Ovary (tissue), 10 donors: ENCODE measurements at places on chromosomes 12 and 14.

DNA sequence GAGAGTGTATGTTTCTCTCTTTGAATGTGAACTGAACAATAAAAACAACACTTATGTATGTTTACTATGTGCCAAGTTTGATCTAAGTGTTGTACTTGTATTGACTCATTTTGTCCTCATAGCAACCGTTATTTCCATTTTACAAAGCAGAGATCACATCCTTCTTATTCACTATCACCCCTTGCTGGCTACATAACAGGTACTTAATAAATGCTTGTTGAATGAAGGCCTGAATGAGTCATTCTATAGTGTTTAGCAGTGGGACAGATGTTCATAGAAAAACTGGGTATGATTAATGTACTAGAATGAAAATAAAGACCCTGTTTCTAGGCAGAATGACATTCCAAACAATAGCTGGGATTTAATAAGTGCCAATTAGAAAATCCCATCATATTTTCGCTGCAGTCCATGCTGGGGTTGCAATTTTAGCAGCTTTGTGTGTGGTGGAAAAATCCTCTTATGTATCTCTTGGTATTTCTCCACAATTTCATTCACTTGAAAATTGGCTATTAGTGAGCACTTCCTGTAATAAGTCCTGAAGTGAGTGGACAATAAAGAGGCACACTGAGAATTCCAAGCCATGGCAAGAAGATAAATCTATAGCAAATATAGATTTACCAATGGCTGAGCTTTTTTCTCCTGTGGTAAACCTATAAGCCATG lies 86.0 kb downstream of the FAR2 start:
- DNase-seq, result no peak

DNA sequence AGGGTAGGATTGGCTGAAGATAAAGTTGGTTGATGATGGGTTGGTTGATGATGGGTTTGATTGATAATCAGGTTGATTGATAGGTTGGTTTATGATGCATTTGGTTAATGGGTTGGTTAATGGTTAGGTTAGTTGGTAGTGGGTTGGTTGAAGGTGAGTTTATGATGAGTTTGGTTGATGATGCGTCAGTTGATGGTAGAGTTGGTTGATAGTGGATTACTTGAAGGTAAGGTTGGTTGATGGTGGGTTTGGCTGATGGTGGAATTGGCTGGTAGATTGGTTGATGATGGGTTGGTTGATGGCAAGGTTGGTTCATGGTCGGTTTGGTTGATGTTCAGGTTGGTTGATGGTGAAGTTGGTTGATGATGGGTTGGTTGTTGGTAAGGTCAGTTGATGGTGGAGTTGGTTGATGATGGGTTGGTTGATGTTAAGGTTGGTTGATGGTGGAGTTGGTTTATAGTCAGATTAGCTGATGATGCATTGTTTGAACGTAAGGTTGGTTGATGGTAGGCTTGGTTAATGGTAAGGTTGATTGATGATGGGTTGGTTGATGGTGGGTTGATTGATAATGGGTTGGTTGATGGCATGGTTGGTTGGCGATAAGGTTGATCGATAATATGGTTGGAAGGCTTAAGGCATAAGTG lies 146.4 kb downstream of the ADGRD1 start:
- DNase-seq, result no peak

DNA sequence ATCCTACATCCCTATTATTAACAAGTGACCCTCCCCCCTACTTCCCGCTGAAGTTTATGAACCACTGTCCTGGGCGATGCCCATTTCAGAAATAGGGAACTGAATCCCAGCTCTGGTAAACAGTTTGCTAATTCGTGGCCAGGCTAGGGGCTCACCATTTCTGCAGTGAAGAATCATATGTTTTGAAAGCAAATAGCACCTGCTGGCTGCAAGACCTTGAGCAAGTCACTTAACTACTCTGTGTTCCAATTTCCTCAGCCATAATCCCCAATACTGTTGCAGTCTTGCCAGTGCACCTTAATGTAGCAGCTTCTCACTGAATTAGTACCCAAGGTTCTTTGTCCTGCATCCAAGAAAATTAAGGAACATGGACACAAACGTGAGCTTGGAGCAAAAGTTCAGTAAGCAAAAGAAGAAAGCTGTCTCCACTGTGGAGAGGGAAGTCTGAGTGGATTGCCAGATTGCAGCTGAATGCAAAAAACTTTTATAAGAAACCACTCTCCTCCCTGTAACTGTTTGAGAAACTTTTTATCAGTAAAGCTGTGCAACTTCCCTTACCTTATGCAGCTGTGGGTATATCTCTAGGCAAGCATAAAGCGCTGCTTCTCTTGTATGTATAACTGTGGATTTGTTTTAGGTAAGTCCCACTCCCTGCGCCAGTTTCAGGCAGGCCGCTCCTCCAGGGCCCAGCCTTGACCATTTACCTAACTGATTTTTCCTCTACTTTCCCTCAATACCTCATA lies 824 bp downstream of the OAS1 start:
- no peak for DNase-seq

DNA sequence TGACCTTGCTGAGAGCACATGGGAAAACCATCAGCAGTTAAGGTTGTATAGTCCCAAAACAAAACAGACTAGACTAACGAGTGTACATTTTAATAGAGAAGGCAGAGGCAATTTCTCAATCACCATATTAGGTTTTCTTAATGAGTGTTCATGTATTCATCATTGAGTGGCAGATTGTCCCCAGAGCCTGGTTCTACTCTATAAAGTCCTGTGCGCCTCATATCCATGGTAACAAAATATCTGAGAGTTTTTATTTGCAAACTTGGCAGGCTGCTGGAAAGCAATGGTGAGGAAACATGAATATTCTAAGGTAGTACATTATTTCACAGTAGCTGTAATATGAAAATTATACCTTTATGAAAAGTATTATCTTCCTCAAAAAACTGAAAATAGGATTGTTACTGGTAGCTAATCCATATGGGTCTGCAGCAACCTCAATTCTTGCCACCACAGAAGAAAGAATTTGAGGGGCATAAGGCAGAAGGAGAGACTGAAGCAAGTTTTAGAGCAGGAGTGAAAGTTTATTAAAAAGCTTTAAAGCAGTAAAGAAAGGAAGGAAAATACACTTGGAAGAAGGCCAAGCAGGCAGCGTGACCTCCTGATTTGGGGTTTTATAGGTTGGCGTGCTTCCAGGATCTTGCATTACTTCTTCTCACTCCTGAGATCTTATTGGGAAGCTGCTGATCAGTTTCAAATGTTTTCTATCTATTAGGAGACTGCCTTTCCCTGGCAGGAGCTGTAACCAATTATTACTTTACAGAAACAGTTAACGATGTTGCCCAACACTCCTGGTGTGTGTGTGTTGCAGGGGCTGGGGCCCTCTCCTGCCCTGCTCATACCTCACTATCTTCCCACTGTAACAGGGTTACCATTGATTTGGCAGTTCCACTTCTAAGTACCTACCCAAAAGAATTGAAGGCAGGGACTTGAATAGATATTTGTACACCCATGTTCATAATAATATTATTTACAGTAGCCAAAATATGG lies 154.0 kb upstream of the NUDT4 start:
- DNase-seq, result no peak

DNA sequence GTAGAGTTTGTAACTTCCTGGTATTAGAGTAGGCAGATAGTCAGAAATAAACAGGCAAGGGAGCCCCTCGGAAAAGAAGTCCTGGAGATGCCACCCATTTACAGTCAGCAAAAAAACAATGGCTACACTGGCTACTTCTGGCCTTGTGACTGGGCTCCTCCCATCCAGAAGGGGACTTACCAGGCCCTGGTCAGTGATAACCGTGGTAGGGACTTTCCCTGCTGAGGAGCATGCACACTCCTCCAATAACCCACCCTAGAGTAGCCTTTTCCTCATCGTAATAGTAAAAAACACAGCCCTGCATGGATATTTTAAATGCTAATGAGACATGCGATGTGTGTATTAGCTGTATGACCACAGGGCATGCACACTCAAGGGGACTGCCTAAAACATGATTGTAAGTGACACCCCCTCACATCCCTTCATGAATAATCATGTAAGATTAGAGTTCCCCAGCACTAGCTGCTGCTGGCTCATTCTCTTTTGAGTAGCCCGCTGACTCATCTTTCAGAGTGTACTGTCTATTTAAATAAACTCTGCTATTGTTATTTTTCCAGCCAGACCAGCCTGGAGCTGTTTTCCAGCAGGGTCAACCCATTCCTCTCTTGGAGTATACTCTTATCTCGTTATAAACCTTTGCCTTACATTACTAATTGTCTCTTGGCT lies 413.8 kb upstream of the TMTC1 start:
- no peak for DNase-seq

DNA sequence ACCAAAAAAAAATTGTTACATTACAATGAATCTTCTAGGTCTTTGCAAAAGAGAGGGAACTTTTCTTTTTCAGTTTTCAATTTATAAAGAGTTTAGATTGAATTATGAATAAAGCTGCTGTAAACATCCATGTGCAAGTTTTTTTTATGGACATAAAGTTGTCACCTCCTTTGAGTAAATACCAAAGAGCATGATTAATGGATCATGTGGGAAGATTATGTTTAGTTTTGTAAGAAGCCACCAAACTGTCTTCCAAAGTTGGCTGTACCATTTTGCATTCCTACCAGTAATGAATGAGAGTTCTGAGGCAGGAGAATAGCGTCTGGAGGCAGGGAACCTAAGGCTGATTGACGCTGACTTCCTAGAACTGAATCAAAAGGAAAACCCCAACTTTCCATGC lies 30.2 kb downstream of the LEMD3 start:
- no peak for DNase-seq

DNA sequence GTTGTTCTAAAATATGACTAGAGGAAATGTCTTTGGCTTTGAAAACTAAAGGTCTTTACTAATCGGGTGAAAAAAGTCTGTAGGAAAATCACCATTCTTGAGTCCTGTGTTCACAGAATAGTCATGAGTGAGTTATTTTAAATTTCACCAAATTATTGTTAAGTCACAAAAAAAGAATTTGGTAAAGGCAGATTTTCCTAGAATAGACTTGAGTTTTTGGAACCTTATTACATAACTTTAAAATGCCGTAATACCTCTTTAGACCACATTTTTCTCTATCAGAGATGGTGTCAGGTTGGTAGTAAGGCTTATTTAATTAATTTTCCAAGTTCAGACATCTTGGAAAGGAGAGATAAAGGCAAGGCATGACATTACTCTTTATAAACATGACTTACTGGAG lies 184.7 kb upstream of the GARIN2 start:
- DNase-seq, result no peak

- DNase-seq, result no peak
Observed at GRCh38 chr12:53208877-53209463, 1.9 kb upstream of the ITGB7 start.

DNA sequence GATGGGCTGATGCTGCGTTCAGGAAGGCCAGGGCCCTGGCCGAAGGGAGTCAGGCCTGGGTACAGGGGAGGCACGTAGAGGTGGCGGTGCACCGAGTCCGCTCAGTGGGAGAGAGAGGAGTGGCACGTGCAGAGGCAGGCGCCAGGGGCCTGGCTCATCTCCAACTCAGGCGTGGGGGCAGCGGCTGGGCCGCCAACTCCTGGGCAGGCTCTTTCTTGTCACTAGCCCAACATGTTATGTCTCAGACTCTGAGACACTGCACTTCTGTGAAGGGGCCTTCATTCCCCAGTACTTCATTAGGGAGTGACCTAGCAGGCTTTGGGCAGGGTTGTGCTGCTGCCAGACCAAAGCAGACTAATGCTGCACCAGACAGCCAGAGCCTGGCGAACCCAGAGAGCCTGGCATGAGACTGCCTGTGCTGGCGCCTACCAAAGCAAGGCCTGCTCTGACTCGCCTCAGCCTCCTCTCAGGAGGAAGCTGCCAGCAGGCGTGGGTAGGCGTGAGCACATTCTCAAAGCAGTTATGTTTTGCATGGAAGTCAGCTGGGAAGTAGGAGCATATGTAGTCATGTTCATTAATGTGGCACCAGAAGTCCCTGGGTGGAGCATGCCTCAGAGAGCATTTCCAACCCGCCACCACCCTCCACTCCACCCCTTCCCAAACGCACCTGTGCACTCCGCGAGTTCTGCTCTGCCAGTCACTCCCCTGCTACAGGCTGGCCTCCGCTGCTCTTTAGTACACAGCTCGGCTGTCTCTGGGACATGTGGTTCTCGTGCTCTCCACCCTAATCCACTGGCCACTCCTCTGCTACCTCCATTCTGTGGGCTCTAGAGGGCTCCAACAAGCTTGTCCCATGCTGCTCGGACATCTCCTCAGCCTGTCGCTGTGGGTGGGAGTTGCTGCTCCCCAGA lies 9.7 kb downstream of the CKB start:
- no peak for DNase-seq

GRCh38 chr12:132186857-132187620 lies 42.8 kb downstream of the NOC4L start:
- DNase-seq, result no peak

DNA sequence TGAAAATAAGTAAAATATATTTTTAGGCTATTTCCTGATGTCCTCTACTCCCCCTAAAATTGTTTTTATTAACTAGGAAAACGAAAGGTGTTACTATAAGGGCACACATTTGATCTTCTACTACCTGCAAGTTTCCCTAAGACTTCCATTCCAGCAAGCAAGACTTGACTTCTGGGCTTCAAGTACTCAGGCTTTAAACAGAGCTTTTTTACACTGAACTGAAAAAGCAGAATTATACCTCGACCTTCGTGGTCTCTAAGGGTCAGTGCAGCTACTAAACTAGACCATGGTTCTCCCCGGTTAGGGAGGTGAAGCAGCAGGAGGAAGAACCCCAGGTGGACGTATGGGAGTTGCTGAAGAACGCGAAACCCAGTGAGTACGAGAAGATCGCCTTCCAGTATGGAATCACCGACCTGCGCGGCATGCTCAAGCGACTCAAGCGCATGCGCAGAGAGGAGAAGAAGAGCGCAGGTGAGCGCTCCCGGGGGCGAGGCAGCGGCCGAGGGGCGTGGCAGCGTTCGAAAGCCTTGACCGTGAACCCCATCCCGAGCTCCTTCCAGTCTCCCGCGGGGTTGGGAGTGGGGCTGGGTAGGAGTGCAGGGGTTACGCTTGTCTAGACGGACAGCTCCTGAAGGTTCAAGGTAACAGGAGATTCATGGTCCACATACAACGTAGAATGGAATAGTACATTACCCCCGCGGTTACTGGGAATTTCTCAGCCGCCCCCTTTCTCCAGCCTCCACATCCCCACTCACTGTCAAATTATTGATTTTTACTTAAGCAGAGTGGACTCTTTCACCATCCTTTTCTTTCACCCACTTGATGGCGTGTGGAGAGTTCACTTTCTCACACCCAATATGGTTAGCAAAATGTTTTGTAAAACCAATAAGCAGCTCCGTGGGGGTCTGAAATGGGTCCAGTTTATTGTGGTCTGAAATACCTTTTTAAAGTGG lies 47.6 kb downstream of the MYBPC1 start:
- no peak for DNase-seq

DNA sequence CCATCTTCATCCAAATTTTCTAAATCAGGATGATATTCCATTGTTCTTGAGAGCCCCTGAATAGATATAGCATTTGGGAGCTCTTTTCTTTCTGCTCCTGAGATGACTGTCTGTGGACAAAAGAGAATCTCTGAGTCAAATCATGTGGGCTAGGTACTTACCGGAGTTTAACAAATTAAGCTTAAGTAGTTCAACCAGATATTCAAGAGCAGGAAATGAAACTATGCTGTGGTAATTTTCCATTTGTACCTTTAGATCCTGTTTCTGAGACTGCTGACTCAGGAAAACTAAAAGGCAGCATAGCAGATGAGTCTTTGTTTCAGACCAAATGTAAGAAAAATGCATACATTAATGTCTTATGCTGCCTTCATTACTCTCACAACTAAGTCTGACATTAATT lies at the start of gene CLEC7A:
Gene CLEC7A, minus strand, starts transcription at position 158 of the 400 bp plus-strand sequence. Its CDS starts 117 bp downstream, at position 41.
- DNase-seq, result no peak
